Fibroblast of lung (primary cell): ENCODE measurements at places on chromosomes 2 and 18. TPM values are rescaled to one million over a fixed set of nuclear protein-coding genes. Genes with fewer than 3 reads are reported as not detected.

Gene SYT4
- not detected in 2 replicates for total RNA-seq

Gene CAVIN2
- 12.6 and 28.1 TPM in 2 replicates for total RNA-seq

Gene TSPYL6
- not detected in 2 replicates for total RNA-seq

Gene SMAD7
- total RNA-seq = 16.3 and 23.1 TPM in 2 replicates

Gene TBR1
- total RNA-seq = not detected in 2 replicates

GRCh38 chr2:185942855-185943254 is 204.3 kb downstream of the FSIP2 start:
- DNase-seq = no peak
- no peak overlapping the region for H3K27ac ChIP-seq
- no peaks in the 10 kb centered on the region for H3K27me3 ChIP-seq

Gene ESPNL
- total RNA-seq = 1.3 and 2.8 TPM in 2 replicates

- no peaks in the 10 kb centered on the region for H3K4me1 ChIP-seq
- no peaks in the 10 kb centered on the region for H3K36me3 ChIP-seq
- H3K27ac ChIP-seq = no peak overlapping the region
- DNase-seq = no peak
- no peaks in the 10 kb centered on the region for H3K27me3 ChIP-seq
Measured at GRCh38 chr2:28216331-28216730, 176.3 kb upstream of the FOSL2 start.

DNA sequence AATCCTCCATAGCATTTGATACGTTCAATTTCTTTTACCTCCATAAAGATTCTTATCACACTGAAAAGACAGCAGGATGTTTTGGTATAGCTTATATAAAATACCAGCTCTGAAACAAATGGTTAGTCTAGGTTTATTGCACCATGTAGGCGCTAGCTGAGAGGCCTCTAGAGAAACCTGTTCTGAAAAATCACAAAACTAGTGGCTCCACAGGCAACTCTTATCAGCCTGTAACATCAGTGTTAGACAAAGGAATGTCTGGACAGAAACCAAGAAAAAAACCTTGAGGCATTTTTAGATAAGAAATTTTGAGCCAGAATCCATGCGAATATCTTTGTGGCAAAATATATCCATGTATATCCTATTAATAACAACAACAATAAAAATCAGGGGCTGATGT is 440.4 kb upstream of the MAP2 start:
- no peak overlapping the region for H3K4me3 ChIP-seq
- H3K36me3 ChIP-seq = no peaks in the 10 kb centered on the region
- H3K4me1 ChIP-seq = no peaks in the 10 kb centered on the region

Gene UGT1A4
- not detected in 2 replicates for total RNA-seq
